Renal cortex interstitium (tissue), 15 donors: ENCODE measurements at places on chromosomes 7 and 10.

DNA sequence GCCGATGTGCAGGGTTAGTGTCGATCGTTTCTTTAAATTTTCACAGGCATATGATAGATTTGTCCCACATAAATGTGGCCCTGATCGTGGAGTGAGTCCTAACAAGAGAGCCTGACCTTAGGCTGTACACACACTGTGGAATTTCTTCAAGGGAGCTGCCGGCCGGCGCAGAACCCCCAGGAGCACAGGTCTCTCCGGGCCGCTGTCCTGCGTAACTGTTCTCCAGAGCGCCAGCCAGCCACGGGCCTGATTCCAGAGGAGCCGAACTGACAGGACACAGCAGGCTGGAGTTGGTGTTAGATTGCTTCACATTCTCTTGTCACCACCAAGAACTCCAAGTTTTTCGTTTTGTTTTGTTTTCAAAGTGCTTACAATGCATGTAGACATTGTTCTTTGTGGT, 37.3 kb downstream of the SHH start:
- no peak for DNase-seq

DNA sequence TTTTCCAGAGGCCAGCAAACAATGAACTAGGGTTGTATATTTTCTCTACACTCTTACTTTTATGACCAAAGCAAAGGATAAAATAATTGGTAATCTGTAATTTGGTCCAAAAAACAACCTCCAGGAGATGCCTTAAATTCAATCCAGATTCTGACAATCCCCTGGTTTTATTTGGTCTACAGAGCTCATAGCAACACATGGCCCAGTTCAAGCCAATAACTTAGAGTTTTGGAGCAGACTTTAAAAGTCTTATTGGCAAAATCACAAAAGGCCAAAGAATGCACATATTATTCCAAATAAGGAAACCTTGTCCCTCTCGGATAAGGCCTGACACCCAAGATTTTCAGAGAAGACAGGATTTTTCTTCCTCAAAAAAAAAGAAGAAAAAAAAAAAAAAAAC, 51.9 kb downstream of the SORBS1 start:
- no peak for DNase-seq

- no peak for DNase-seq
Observed at GRCh38 chr7:8871716-8872115, 438.3 kb downstream of the NXPH1 start.

- DNase-seq = no peak
Observed at GRCh38 chr7:129055294-129055816, 444 bp upstream of the TNPO3 start.

GRCh38 chr10:111150691-111151090, 73.9 kb downstream of the ADRA2A start:
- no peak for DNase-seq

DNA sequence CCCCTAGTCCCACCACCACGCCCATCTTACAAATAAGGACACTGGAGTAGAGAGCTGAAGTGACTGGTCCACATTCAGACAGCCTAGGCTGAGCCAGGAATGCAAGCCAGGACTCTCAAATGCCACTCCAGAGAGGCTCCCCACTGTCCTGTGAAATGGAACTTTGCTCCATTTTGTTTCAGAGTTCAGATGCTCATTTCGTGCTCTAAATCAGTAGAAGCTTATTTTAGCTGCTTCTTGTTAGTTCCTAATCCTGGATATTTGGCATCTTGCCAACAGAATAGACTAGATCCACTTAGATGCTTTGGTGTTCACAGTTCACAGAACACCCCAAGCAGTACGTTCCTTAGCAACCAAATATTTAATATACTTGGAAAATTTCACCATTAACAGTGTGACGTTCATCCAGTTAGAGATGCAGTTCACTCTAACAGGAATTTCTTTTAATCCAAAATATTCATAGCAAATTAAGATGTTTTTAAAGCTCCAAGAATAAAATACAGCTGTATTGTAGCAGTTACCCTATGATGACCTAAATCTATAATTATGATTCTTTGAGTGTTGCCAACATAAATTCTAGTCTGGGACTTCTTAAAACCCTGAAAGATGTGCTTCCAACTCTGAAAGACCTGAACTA, 7.3 kb downstream of the MMP21 start:
- peak; percentile 46 for DNase-seq

GRCh38 chr7:35971133-35971891, 170.5 kb downstream of the SEPTIN7 start:
- DNase-seq = no peak

- no peak for DNase-seq
Observed at GRCh38 chr10:107477266-107477665, 312.8 kb upstream of the SORCS1 start.
